Hematopoietic multipotent progenitor cell treated with erythropoietin and hydrocortisone succinate and interleukin-3 and kit ligand, for 15 days (in vitro differentiated cells): ENCODE measurements at places on chromosomes 5 and 9.

DNA sequence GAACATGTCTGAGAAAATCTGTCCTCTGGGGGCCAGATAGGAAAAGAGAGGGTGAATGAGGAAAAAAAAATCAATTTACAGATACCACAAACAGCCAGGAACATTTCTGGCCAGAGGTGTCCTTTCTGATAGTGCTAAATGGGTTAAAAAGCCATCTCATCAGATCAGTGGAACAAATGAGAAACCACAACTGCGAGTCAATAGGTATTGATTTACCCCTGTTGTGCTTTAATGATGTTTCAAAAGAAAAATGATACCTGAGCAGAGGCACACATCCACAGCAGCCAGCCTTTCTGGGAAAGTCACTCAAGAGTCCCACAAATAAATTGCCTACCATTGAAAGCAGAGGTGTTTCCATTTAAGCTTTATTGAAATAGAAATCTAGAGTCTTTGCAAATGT is 79.3 kb upstream of the PTGER4 start:
- no peak for DNase-seq

DNA sequence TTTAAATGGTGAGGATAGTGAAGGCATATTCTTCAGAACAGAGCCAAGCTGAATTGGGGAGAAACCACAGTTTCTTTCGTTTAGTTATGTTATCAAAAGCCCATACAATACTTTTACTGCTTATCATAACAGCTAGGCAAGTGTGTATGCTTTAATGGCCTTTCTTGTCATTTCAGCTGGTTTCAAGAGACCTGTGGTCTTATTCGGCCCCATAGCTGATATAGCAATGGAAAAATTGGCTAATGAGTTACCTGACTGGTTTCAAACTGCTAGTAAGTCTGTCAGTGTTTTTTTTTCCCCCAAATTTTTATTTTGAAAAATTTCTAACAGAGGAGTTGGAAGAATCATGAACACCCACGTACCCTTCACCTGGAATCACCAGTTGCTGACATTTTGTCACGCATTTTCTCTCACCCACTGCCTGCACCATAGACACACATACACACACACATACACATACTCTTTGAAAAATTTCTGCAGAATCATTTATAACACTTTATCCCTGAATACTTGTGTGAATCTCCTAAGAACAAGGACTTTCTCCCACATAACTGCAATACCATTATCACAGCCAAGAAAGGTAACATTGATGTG is 63.7 kb downstream of the TJP2 start:
- DNase-seq: no peak

DNA sequence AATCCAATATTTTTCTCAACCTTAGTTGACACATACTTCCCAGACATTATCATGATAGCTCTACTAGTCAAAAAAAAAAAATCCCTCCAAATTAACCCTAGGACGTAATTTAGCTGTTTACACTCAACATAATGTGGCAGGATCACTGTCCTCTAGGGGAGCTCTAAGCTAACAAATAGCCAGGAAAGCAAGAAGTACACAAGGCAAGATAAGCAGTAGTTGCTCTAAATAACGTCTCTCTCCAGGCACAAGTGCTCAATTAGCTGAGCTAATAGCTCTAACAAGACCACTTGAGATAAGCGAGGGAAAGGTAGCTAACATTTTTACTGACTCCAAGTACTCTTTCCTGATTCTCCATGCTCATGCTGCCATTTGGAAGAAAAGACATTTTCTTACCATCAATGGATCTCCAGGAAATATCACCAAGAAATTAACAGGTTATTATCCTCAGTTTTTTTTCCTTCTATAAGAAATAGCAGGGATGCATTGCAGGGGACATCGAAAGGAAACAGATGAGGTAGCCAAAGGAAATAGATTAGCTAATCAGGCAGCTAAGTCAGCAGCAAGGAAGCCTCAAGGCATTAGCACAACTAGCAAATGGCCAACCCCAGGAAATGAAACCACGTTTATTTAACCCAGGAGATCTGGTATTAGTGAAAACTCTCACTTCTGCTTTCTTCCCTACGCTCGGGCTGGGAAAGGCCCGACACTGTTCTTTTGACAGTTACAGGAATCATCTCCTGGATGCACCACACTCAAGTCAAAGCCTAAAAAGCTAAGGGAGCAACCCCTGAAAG is 614.1 kb downstream of the PTPRD start:
- peak; percentile 18 for DNase-seq

- no peak for DNase-seq
Observed at GRCh38 chr9:10661376-10661775, 48.6 kb upstream of the PTPRD start.

- DNase-seq: no peak
Observed at GRCh38 chr9:136784997-136785361, 6.2 kb upstream of the TMEM141 start.

DNA sequence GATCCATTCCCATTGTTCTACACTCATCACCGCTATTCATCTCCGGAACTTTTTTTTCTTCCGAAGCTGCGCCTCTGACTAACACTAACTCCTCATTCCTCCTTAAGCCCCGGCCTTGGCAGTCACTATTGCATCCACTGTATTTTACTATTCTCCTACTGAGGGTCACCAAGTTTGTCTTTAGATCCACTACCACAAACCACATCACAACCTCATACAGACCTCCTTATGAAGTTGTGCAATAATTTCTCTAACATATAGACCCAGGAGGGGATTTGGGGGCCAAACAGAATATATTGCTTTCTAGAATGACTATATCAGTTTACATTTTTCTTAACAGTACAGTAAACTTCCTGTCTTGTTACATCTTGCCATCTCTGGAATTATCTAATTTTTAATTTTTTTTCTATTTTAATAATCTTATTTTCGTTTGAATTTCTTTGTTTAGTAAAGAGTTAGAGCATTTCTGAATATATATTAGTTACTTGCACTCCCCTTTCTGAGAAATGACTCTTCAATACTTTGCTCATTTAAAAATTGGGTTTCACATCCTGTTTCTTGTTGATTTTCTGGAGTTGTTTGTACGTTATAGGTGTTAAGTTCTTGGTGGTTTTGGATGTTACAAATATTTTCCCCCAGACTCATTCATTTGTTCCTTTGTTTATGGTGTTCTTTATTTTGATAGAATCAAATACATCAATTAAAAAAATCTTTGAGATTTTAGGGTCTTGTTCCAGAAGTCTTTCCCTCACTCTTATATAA is 37.1 kb downstream of the DMRT2 start:
- DNase-seq: no peak

- DNase-seq: peak; percentile 28
Observed at GRCh38 chr5:36414869-36415282, 113.2 kb upstream of the RANBP3L start.

GRCh38 chr9:78365748-78366697 is 69.1 kb downstream of the PSAT1 start:
- DNase-seq: no peak

DNA sequence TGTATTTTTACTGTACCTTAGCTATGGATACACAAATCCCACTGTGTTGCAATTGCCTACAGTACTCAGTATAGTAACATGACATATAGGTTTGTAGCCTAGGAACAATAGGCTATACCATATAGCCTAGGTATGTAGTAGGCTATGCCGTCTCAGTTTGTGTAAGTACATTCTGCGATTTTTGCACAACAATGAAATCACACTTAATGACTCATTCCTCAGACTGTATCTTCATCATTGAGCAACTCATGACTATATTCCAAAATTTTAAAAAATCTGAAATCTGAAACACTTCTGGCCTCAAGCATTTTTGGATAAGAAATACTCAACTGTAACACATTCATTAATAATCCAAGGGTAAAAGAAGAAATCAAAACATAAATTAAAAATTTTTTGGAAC is 666.8 kb upstream of the GRAMD2B start:
- no peak for DNase-seq

DNA sequence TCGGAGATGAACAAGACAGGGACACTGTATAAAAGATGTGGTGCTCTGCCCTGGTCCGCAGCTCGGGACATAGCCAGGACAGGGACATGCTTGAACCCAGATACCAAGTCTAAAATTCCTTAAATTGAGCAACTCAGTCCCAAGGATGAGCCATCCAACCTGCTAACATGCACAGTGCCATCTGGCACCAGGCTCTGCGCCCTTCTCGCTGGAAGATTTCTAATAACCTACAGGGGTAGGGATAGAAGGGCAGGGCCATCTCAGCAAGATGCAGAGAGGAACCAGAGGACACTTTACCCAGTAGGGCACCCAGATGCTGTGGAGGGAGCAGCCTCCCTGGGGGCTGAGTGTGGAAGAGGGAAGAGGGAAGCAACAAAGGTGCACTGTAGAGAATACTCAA is 60.1 kb downstream of the SEMA4D start:
- no peak for DNase-seq

DNA sequence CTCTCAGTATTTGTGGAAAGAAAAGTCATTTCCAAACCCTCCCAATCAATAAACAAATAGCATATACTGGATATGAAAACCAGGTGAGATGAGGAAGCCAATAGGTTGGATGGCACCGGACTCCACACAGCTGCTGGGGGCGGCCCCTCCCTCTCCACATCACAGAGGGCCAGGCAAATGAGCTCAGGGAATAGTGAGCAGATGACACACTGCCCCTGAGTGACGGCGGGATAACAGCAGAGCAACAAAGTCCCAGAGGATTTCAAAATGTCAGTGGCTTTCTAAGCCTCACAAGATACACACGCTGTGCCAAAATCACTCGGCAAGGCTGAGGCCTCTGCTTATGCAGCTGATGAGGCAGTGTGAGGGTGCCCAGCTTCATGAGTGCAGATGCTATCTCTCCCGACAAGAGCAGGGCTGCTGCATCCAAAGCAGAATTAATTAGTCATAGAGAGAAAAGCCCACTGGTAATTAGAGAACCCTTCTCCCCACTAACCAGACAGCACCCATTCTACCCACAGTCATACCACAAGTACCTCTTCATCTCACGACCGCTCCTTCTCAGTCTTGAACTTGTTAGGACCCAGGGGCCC is 235.0 kb upstream of the NFIL3 start:
- DNase-seq: no peak

- DNase-seq: no peak
Observed at GRCh38 chr5:180180421-180180820, 28.6 kb downstream of the RASGEF1C start.

DNA sequence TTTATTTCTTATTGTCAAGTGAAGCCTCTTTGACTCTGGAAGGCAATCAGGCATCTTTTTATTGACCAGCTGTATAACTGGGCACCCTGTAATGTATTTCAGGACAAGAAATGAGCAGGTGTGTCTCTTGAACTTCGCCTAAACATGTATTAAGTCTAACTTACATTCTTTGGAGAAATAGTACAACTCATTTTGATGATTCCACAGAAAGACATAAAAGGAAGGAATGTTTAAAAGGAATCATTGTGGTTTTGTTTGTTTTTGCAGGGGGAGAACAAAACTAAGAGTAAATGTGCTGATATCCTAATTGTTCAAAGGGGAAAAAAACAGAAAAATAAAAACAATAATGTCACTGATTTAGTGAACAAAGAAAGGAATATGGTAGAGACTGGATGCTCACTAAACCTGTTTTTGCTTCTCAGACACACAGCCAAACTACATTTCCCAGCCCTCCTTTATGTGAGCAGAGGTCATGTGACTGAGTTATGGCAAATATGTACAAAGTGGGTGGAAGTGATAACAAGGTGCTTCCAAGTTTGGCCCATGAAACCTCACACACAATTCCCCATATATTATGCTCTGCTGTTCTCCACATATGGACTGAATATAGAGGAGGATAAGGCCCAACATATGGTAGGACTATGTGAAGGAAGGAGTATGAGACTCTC is 150.6 kb upstream of the ACOT12 start:
- no peak for DNase-seq

DNA sequence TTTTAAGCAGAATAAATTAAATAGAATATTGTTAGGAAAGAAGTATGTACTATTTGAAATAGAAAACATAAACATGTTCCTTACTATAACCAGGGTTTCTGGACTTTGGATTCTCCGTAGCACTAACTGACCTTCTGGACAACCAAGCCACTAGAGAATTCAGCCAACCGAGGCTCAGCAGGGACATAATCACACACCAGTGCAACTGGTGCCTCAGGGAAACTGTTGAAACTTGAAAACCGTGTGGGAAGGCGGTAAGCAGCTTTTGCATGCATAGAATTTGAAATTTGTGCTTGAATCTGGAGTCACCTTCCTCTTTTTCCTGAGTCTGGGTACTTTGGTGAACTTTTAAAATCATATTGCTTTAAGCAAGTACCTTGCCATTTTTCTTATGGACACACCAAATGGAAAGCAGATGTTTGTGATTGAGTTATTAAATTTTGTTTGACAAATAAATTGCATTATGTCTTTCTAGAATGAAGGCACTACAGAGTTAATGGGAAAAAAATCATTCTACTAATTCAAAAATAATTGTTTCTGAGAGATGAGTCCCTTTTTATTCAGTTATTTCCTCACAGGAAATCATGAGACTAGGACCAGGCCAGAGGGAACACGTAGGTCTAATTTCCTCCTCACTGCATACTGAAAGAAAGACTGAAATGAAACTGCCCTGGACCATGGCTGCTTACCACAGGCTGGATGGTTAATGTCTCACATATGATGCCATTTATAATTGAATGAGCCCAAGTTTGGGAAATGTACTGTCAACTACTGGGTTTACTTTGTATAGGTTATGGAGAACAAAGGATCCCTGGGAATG is 20.6 kb upstream of the SCAMP1 start:
- DNase-seq: no peak

- no peak for DNase-seq
Observed at GRCh38 chr5:66475731-66476130, 120.5 kb upstream of the MAST4 start.

GRCh38 chr5:74282490-74282889 is 358.0 kb downstream of the ENC1 start:
- DNase-seq: no peak

- DNase-seq: no peak
Observed at GRCh38 chr9:68793605-68794343, 88.7 kb downstream of the PIP5K1B start.

DNA sequence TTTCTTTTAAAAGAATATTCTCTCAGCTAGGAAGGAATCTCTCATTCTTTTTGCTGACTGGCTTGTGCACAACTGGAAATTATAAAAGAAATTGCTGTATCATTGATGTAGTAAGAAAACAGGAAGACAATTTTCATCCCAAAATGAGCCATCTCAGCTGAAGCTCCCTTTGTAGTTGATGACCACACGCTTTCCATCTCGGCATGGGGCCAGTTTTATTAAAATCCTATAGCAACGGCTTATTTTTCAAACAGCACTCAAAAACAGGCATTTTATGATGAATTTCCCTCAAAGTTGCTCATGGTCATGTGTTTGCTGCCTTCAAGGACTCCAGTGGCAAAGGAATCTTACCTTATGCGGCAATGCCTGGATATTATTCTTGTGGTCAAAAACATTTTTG is 62.4 kb upstream of the GLIS3 start:
- no peak for DNase-seq
